ENCODE measurements at places on chromosomes 1 and 21. TPM values are rescaled to one million over a fixed set of nuclear protein-coding genes. Genes with fewer than 3 reads are reported as not detected.

The EXO1 gene
- total RNA-seq = 26.6 TPM

The KIF26B gene
- 0.09 TPM for total RNA-seq

The RSBN1 gene
- 3.4 TPM for total RNA-seq

The RNF11 gene
- 32.2 TPM for total RNA-seq

The PKN2 gene
- 12.3 TPM for total RNA-seq

The HSD3B1 gene
- total RNA-seq = not detected

The DRAXIN gene
- total RNA-seq = 0.07 TPM

The GPR153 gene
- 6.2 TPM for total RNA-seq

The CSF3R gene
- total RNA-seq = not detected

The MAP3K21 gene
- 7.3 TPM for total RNA-seq

The KISS1 gene
- 0.24 TPM for total RNA-seq

The ANGPTL7 gene
- total RNA-seq = not detected

The KCNE2 gene
- total RNA-seq = not detected

The PTPRC gene
- not detected for total RNA-seq

The HAX1 gene
- total RNA-seq = 97.8 TPM

The CTNNBIP1 gene
- total RNA-seq = 8.2 TPM

The RAB25 gene
- not detected for total RNA-seq

The AMY1C gene
- total RNA-seq = not detected

The CYP2J2 gene
- 0.12 TPM for total RNA-seq

The LINGO4 gene
- not detected for total RNA-seq

The FBXO2 gene
- 7.5 TPM for total RNA-seq

Data from A549 treated with dexamethasone at 1 μM for 4 hours (cell line).